Endothelial cell (in vitro differentiated cells): ENCODE measurements at places on chromosomes 4 and X. TPM values are rescaled to one million over a fixed set of nuclear protein-coding genes. Genes with fewer than 3 reads are reported as not detected.

The GAGE12H gene
- not detected for total RNA-seq

The AMTN gene
- not detected for total RNA-seq

The INTS6L gene
- 9.6 TPM for total RNA-seq

The PPP4R3C gene
- not detected for total RNA-seq

The FMR1NB gene
- total RNA-seq = not detected

The CT45A3 gene
- total RNA-seq = not detected

The CCNB3 gene
- 0.33 TPM for total RNA-seq
